ENCODE measurements at places on chromosomes 2 and 18.

DNA sequence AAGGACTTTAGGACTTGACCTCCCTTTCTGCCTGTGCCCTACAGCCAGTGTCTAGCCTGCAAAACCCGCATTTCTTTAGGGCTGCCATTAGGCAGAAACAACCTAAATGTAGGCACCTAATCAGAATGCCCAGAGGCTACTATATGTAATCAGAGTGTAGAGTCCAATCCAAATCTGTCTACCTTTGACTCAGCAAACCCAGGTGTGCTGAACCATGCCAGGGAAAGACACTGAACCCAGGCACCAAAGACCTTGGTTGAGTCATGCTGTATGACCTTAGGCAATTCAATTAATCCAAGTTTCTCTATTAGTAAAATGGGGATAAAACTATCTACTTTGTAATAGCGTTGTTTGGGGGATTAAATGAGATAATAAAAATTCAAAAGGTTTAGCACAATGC, 20.7 kb downstream of the CAPN14 start:
- DNase-seq, result no peak

GRCh38 chr2:83376731-83377130, 1082.3 kb downstream of the SUCLG1 start:
- no peak for DNase-seq

- no peak for DNase-seq
Observed at GRCh38 chr2:132715386-132716351, 45.7 kb upstream of the LYPD1 start.

DNA sequence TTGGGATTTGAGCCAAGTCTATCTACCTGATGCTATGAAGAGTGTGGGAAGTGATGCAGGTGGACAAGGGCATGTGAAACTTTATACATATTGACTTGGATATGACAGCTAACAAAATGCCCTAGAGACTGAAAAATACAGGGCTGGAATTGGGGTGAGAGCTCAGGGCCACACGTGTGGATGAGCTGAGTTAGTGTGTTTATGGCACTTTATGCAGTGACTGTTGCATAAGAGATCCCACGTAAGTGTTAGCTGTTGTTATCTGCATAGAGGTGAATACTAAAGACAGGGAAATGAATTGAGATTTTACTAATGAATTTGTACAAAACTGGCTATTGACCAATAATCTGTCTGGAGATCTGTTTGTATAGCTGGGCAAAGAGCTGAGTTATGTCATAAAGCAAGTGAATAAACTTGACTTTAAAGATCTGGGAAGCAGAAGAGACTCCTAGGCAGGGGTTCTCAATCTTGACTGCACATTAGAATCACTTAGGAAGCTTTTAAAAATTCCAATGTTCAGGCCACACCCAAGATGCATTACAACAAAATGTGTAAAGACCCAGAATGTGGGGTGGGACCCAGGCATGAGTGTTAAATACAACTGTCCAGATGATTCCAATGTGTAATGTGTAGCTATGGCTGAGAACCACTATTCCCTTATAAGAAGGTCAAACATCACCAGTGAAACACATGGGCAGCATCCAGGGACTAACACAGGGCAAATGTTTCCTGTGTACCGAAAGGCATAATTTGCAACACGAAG, 74.2 kb upstream of the STK17B start:
- no peak for DNase-seq

DNA sequence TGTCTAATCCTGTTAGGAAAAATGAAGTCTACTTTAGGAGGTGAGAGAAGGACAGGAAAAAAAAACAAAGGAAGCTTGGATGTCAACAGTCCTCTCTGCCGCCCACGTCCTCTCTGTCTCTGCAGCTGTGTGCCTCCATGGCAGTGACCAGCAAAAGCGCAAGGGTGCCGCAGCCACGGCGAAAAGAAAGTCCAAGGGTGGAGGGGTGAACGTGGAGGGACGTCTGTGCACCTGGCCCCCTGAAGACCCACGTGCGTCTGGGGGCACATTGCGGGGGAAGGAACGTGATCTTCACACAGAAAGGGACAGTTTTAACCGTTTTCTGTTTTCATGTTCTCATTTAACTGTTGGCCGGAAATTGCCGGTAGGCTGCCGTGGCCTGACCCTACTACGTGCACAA, 152.7 kb downstream of the MBP start:
- no peak for DNase-seq

GRCh38 chr2:55118643-55119083, 68.4 kb upstream of the RTN4 start:
- DNase-seq, result no peak

GRCh38 chr2:181954538-181954883, 31.1 kb upstream of the PPP1R1C start:
- DNase-seq, result no peak

- DNase-seq, result no peak
Observed at GRCh38 chr2:37571587-37572136, 99.8 kb downstream of the CDC42EP3 start.
